ENCODE measurements at places on chromosomes 4 and X.

DNA sequence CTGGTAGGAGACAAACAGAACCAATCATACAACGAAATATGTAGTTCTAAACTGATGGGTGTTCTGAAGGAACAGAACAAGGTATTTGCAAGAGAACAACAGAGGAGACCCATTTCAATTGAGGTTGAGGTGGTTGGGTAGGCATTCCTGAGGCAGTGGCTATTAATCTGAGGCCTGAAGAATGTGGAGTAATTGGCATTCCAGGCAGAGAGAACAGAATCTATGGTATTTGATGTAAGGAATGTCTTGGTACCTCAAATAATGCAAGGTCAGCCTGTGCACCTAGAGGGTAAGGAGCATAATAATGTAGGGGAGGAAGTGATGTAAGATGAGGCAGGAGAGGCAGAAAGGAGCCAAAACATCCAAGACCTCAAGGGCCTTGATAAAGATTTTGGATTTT, 109.5 kb upstream of the TEX13C start:
- no peak for DNase-seq

DNA sequence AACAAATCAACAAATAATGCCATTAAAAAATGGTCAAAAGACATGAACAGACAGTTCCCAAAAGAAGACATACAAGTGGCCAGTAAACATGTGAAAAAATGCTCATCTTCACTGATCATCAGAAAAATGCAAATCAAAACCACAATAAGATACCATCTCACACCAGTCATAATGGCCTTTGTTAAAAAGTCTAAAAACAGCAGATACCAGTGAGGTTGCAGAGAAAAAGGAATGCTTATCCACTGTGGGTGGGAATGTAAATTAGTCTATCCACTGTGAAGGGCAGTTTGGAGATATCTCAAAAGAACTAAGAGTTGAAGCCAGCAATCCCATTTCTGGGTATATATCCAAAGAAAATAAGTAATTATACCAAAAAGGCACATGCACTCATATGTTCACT, 668.1 kb upstream of the CPEB2 start:
- DNase-seq = no peak

DNA sequence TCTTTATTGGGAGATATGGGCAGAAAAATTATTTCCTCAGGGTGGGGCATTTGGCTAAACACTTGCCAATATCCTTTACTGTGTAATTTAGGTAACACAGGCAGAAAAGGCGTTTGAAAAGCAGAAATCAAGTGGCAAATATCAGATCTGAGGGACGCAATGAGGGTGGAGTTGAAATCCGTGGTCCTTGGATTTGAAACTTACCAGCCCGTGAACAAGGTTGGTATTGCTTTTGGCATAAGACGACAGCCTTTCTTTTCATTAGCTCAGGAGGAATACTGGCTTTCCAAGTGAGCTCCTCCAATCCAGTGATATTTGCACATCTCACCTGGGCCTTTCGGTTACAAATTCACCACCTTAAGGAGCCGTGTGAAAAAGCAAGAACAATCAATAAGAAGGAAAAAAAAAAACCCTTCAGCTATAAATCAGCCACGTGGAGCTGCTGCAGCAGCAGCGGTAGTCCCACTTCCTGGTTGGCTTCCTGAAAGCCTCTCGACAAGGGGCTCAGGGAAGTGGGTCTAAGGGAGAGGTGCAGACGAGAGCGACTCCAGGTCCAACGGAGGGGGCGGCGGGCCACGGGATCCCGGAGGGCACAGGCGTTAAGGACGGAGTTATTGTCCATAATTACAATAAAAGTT, 734 bp upstream of the GALNT7 start:
- DNase-seq = peak; percentile 10

DNA sequence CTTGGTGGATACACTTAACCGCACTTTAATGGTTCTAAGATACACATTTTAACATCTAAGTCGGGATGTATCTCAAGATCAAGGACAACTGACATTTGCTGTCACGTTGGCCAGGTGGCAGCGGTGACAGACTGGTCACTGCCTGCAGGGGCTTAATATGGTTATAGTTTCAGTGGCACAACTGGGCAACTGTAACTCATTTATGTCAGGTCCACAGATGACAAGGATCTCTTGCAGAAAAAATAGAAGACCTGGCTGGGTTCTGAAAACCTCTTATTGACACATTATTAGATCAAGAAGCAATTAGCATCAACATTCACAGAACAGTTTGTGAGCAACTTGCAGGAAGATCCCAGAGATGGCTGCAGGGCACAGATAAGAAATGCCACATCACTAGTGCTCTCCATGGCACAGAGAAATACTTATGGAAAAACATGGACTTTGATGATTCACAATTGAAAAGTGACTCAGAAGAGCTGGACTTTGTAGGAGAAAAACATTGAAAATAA, 99.6 kb upstream of the SORBS2 start:
- no peak for DNase-seq

DNA sequence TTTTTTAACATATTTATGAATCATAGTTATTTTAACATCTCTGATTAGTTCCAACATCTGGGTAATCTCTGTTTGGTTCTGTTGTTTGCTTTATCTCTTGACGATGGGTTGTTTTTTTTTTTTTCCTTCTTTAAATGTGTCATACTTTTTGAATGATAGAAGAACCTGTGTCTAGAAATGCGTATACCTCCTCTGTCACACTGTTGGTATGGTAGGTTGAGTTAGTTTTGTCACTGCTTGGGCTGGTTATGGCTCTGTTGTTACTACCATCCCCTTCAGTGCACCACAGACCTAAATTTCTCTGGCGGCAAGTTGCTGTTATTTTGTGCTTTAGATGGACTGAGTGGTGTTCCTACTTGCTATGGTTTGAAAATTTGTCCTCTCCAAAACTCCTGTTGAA, 16.8 kb downstream of the STIM2 start:
- DNase-seq = no peak

GRCh38 chr4:94895081-94895480, 137.3 kb downstream of the BMPR1B start:
- no peak for DNase-seq

- no peak for DNase-seq
Measured at GRCh38 chr4:68606240-68606639, 30.1 kb upstream of the UGT2B17 start.

- no peak for DNase-seq
Measured at GRCh38 chr4:15420642-15421041, 7.2 kb upstream of the C1QTNF7 start.

- no peak for DNase-seq
Measured at GRCh38 chr4:165175879-165176278, 31.5 kb upstream of the KLHL2 start.

DNA sequence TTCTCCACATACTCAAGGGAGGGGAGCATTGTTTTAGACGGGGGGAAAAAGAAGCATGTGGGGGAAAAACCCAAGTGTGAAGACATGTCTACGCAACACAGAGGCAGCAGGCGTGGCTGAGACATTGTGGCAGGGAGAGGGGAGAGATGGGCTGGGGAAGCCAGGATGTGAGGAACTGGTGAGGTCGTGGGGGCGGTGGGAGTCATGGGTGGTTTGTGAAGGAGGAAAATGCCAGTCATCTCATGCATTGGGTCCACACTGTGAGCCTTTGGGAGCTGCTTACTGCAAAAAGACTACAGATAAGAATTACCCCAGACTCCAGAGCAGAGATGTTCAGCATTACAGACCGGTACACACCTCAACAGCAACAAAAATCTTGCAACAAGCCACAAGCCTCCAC, 2.1 kb downstream of the JAKMIP1 start:
- DNase-seq = peak; percentile 28

DNA sequence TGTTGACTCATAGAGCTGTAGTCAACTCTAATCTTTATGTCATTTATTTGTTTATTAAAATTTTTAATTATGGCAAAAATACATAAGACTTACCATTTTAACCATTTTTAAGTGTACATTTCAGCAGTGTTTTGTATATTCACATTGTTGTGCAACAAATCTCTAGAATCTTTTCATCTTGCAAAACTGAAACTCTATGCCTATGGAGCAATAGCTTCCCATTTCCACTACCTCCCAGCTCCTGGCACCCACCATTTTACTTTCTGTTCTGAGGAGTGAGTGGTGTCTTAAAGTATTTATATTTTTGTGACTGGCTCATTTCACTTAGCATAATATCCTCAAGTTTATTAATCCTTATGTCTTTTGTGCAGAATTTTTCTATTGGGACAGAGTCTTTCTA, 181.0 kb downstream of the GPAT3 start:
- DNase-seq = no peak

DNA sequence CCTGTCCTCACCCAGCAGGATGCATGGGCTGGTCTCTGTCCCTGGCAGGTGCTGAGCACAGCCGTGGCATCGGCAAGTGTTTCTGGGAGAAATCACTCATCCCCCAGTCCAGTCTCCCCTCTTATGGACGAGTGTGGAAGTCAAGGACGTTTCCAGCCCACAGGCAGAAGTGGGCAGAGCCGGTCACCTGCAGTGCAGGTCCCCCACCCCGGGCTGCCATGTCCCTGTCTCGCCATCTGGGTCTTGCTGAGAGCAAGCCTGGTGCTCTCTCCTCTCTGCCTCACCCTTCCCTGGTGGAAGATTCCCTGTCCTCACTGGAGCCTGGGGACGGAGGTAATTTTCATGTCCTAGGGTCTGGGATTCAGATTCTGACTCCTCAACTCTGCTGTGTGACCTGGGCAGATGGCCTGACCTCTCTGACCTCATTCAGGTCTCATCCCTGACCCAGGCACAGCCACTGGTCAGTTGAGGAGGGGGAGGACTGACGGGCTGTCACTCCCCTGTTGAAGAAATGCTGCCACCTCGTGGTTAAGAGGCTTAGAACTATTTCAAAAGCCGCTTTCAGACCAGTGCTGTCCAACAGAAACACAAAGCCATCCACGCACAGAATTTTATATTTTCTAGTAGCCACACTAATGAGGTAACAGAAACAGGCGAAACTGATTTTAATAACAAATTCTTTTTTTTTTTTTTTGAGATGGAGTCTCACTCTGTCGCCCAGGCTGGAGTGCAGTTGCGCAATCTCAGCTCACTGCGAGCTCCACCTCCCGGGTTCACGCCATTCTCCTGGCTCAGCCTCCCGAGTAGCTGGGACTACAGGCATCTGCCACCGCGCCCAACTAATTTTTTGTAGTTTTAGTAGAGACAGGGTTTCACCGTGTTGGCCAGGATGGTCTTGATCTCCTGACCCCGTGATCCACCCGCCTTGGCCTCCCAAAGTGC, 1.8 kb downstream of the CPZ start:
- DNase-seq = no peak

- no peak for DNase-seq
Measured at GRCh38 chr4:98055800-98056501, 87.3 kb downstream of the STPG2 start.

DNA sequence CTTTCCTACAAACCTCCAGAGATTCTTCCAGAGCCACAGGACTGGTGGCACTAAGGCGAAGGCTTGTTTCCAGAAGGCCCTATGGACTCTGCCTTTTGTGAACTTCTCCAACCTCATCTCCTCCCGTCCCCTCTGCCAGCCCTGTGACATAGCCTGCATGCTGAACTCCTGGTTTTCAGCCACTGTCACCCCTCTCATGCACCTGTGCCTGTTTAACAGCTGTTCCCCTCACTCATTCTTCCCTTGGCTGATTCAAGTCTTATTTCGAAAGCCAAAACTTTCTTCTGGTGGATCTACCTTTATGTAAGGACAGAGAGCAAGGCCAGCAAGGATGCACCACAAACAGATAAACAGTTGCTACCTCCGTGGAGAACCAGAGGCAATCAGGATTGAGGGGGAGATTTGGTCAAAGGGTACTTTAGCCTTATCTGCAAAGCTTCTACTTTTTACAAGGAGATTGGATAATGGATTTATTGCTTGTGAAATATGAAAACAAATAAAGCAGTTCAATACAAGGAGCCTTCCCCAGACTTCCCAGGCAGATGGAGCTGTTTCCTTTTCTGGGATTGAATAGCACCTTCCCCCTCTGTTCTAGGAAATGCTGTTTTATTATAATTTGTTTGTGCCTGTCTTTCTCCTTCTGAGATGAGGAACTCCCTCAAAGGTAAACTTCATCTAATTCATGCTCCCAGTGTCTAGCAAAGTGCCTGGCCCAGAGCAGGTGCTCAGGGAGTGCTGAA, 5.7 kb downstream of the CITED1 start:
- DNase-seq = no peak

DNA sequence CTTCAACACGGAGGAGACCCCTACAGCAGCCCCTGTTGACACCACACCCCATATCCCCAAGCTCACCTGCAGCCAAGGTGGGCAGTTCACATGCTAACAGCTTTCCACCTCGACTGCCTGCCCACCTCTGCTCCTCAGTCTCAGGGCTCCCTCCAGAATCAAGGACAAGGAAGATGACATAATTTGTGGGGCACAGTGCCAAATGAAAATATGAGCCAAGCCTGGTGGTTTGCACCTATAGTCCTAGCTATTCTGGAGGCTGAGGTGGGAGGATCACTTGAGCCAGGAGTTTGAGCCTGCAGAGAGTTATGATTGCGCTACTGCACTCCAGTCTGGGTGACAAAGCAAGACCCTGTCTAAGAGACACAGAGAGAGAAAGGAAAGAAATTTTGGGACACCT, 516.3 kb downstream of the BCOR start:
- DNase-seq = no peak

DNA sequence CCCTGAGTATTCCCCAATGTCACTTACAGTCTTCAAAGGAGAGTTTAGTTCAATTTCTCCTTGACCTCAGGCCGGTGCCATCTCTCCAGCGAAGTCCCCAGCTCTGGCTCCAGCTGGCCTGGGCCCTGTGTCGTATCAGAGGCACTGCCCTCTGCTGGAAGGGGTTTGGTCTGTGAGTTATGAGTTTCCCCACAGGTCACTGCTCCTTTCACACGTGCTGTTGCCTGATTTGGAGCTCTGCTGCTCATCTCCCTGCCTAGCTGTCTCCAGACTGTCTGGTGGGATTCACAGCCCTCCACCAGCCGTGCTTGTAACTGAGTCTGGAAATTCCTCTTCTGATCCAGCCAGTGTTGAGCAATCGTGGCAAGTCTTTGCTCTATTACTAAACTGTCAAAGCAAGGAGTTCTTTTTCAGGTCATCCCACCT, at the start of gene RAP2C:
Gene RAP2C (minus strand): TSS at position 105 of the 426 bp plus-strand sequence. CDS start 2,179 bp downstream, outside the sequence.
- DNase-seq = peak; percentile 67

DNA sequence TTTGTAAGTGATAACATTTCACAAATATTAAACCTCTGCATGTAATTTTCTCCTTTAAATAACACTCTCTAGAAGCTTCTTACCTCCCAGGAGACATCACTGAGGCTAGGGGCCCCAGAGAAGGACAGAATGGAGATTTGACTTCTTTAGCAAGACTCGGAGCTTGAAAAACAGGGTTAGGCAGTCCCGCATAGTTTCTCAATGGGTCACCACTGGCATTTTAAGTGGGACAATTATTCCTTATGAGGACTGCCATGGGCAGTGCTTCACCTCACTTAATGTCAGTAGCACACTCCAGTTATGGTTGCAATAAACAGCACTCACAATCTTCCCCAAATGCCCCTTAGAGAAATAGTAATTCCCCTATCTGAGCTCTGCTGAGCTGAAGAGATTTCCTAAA, 66.7 kb upstream of the NOCT start:
- DNase-seq = no peak

GRCh38 chr4:19631814-19632213, 619.9 kb upstream of the SLIT2 start:
- DNase-seq = no peak

GRCh38 chrX:54641530-54641929, 111.5 kb downstream of the GNL3L start:
- DNase-seq = no peak

GRCh38 chrX:44908827-44909226, 35.8 kb downstream of the KDM6A start:
- DNase-seq = no peak

Data from CD4-positive, alpha-beta memory T cell (primary cell).